ENCODE measurements at places on chromosomes 4 and X.

DNA sequence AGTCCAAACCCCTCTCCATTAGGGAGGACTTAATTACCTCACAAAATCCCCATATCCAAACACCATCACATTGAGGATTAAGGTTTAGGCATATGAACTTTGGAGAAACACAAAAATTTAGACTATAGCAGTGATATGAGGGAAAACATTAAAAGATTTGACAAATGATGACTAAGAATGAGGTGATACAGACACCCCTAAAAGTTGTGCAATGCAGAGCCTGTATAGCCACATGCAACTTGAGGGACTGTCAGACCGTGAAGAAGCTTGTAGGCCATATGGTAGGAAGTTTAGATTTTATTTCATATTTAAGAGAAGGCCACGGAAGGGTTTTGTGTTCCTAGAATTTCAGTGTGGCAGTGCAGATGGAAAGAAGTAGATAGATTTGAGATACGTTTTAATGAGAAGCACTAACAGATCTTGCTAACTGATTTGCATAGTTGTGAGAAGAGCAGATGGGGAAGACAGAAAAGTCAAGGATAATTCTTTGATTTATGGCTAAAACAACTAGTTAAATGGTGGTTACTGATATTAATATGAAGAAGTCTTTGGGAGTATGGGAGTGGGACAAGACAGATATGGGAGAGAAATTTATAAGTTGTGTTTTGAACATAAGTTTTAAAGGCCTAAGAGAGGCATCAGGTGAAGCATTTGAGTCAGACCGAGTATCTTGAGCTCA, 5.5 kb upstream of the FIP1L1 start:
- DNase-seq = no peak

DNA sequence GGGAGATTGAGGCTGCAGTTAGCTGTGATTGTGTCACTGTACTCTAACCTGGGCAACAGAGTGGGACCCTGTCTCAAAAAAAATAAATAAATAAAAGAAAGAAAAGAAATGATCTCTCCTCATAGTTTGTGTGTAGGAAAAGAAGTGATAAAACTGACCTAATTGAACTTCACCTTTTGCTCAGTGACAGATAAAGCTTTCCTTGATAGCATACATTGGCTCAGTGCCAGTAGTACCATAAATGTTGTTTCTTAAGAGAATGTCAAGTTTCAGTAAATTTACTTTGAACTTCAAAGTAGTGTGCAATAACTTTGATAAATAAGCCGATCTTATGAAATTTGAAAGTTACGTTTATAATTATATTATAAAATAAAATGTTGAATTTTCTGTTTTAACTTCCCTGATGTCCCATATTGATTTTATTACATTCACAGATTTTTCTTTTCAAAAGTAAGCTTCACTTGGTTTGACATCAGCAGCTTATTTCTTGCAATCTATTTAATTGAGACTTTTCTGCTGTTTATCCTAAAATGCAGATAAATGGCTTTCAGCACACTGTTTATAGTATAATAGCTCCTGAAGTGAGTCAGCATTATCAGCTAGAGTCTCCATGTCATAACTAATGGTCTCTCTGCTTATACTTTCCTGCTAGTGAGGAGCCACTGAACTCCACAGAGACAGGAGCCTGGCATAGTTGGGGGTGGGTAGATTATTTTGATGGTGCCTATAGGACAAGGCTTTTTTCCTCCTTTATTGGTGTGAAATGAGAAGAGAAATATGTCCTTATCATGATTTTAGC, 330.1 kb downstream of the BMPR1B start:
- no peak for DNase-seq

GRCh38 chr4:81466841-81467671, 4.7 kb downstream of the RASGEF1B start:
- peak; percentile 87 for DNase-seq

- no peak for DNase-seq
Measured at GRCh38 chrX:31497086-31497485, 425.2 kb upstream of the FTHL17 start.

- no peak for DNase-seq
Measured at GRCh38 chr4:98643755-98644154, 14.7 kb downstream of the TSPAN5 start.

GRCh38 chr4:52939739-52940138, 77.6 kb downstream of the RASL11B start:
- no peak for DNase-seq

- no peak for DNase-seq
Measured at GRCh38 chr4:175951794-175952193, 113.8 kb upstream of the WDR17 start.

DNA sequence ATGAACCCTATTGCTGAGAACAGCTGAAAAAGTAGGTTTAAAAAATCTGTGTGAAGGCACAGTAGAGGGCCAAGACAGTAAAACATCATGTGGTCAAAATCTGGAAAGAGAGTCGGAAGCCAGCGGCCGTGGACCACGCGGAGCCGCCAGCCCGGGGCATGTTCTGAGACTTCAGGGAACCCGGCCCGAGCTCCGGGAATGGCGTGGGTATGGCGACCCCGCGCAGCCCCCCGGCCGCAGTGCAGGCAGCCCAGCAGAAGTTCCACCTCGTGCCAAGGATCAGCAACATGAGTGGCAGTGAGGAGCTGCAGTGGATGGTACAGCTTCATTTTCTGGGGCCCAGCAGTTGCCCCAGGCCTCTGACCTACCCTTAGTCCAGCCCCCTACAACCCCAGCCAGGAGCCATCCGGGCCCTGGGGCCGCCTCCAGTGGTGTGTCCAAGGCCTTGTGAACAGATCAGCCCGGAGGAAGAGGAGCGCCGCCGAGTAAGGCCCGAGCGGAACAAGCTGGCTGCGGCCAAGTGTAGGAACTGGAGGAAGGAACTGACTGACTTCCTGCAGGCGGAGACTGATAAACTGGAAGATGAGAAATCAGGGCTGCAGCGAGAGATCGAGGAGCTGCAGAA, 94.2 kb downstream of the LARP1B start:
- DNase-seq = no peak

DNA sequence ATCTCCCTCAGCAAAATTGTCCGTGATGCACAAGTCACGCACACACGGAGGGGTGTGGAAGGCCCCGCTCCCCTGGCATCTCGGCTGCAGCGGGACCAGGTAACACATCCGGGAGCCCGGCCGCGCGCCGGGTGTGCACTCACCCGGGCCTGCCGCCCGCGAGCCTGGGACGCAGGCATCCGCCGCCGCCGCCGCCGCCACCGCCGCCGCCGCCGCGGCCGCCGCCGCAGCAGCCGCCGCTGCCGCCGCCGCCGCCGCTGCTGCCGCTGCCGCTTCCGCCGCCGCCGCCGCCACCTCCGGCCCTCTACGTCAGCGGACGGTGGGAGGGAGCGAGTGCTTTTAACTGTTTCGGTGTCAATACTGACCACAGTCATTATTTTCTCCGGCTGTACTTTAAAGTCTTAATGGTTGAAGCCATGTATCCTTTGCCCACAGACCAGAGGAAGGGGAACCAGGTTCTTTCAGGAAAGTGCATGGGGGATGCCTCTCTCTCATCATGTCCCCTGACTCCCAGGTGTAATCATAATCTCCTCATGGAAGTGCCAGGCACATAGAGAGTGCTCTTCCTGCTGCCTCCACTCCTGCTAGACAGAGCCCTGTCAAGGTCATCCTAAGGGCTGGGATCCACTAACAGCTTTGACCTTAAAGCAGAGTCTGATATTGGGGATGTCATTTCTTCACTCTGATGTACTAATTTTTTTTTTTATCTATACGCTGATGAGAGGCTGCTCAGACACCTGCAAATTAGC, 38.0 kb downstream of the MAGEE2 start:
- peak; percentile 8 for DNase-seq

GRCh38 chrX:39611468-39611867, 486.3 kb downstream of the BCOR start:
- no peak for DNase-seq

GRCh38 chr4:18441676-18442075, 420.1 kb upstream of the LCORL start:
- no peak for DNase-seq

DNA sequence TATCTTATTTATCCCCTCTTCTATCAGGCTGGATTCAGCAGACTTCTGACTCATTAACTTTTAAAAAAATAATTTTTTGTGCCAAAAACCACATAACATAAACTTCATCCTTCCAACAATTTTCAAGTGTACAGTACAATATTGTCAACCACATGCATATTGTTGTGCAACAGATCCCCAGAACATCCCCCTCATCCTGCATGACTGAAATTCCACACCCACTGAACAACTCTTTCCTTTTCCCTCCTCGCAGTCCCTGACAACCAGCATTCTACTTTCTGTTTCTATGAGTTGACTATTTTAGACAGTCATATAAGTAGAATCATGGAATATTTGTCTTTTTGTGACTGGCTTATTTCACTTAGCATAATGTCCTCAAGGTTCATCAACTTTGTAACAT, 2.2 kb upstream of the MID2 start:
- peak; percentile 9 for DNase-seq

DNA sequence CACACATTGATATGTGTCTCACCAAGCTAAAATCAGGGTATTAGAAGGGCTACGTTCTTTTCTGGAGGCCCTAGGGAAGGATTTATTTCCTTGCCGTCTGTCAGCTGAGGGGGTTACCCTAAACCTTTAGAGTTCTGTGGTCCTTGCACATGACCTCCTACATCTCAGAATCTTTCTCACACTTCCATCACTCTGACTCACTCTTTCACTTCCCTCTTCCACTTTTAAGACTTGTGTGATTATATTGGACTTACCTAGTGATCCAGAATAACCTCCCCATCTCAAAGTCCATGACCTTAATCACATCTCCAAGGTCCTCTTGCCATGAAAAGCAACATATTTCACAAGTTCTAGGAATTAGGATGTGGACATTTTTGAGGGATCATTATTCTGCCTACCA, 53.6 kb upstream of the FUNDC1 start:
- DNase-seq = no peak

DNA sequence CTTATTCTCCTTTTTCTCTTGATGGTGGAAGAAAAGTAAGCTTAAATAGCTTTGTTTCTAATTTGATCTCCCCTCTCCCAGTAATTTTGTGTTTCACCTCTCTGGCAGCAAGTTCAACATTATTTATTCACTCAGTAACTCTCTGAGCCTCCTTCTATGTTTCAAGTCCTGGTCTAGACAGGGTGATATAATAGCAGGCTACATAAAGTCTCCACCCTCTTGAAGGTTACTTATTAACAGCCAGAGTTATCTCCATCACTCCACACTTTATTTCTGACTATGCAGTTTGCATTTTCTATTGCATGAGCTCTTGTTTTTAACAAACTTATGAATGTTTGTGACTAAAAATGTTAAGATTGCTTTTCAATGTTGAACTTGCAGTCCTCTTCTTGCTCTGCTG, 17.8 kb upstream of the ANOS1 start:
- DNase-seq = no peak

DNA sequence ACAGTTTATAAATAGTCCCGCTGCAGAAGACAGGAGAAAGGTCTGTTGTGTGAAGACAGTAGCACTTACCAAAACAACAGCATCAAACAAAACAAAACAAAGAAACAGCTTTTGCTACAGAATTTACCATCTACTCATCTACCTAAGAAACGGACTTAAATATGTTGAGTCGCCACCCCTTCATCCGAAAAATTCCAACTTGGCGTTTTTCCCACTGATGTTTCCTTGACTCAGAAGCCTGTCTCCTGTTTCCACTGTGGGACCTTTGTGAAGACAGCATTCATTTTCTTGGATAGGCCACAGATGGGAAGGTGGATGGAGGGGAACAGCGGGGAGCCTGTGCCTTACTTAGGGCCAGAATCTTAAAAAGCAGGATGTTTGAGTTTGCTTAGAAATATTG, 1.3 kb upstream of the ITM2A start:
- DNase-seq = no peak

DNA sequence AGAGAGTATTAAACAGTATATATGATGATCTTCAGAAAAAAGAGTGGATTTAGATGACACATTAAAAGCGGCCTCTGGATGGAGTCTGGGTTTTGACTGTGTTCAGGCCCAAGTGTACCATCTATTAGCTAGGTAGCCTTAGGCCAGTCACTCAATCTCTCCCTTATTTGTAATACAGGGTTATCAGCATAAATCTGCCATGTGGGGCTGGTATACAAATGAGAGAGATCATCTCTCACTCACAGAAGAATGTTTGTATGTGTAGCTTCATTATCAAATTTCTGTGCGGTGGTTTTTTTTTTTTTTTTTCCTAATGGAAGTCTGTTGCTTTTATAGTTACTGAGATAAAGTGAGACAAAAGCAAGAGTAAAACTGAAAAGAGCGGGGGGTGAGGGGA, 12.7 kb downstream of the SLC2A9 start:
- no peak for DNase-seq

- no peak for DNase-seq
Measured at GRCh38 chr4:55069248-55069647, 56.1 kb downstream of the KDR start.

DNA sequence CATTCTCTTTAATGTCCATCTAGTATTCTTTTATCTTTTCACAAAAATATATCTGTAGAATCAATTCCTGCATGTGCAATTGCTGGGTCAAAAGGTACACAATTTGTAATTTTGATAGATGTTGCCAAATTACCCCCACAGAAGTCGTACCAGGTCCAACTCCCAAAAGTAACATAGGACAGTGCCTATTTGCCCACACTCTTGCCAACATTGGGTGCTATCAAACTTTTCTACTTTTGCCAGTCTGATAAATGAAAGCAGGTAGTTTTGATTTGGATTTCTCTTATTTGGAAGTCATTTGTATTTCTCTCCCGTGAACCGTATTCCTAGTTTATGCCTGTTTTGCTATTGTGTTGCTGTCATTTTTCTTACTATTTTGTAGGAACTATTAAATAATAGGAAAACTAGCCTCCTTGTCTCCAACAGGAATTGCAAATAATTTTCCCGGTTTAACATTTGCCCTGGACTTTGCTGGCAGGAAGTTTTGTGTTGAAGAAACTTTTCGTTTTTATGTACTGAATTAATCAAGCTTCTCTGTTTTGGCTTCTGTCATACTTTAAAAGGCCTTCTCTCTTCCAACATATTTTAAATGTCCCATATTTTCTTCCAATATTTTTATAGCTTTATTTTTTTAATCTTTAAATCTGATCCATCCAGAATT, 33.1 kb downstream of the ZNF275 start:
- no peak for DNase-seq

GRCh38 chrX:15864629-15865028, 10.0 kb upstream of the AP1S2 start:
- no peak for DNase-seq

DNA sequence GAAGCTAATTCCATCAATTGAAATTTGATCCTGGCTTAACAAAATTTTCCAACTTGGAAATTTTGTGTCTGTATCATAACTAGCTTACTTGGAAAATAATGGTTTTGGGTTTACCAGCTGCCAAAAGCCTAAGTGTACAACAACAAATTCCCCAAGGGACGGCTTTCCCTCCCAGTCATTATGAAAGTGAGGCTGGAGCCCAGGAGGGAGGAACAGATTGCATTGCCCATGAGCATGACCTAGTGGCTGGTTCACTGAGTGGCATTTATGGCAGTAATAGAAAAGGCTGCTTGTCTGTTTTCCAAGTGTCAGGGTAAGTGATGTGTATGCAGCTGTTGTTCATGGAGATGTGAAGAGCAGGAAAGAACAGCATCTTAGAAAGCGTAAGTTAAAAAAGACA, 70.8 kb upstream of the HHIP start:
- peak; percentile 74 for DNase-seq

- no peak for DNase-seq
Measured at GRCh38 chr4:108110450-108110849, 58.3 kb downstream of the LEF1 start.
